ENCODE measurements at places on chromosomes 13 and 19.

DNA sequence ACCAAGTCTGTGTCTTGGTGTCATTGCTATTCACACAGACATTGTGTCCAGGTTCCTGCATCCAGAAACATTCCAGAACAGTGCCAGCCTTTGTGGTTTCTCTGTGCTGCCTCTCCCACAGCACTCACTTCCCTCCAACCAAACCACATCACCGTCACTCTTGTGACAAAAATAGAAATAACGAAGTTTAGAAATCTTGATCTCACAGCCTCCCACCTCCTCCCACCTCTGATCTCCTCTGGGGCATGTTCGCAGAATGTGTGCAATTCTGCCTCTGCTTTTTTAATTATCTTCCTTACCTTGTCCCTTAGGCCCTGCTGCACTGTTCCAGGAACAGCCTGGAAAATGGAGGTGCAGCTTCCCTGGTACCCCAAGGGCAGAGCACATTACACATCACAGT is 8.7 kb upstream of the SERPINE3 start:
- DNase-seq: no peak

DNA sequence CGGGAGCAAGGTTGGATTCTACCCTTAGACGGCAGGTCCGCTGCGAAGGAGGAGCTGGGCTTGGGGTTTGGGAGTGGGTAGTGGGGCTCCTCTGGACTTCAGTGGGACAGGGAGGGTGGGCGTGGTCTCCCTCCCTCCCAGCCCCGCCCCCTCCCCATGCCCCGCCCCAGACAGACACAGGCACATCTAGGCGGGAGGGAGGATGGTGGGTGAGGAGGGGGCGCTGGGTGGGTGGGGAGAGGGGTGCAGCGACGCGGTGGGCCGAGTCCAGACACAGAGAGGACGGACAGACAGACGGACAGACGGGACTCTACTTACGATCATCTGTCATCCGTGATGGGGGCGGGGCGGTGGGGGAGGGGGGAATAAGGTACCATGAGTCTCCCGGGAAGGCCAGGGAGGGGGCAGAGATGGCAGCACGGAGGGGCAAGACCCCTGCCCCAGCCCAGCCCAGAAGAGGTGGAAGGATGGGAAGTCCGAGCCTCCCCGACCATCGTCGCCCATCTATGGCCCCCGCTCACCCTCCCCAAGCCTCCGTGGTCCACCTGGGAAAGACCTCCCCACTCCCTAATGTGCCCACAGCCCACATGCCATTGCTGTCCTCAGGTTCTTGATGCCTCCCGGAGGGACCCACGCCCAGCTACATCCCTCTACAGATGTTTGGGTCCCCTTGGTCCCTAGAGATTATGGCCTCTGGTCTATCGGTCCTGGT is 64.8 kb downstream of the UNC13A start:
- no peak for DNase-seq

DNA sequence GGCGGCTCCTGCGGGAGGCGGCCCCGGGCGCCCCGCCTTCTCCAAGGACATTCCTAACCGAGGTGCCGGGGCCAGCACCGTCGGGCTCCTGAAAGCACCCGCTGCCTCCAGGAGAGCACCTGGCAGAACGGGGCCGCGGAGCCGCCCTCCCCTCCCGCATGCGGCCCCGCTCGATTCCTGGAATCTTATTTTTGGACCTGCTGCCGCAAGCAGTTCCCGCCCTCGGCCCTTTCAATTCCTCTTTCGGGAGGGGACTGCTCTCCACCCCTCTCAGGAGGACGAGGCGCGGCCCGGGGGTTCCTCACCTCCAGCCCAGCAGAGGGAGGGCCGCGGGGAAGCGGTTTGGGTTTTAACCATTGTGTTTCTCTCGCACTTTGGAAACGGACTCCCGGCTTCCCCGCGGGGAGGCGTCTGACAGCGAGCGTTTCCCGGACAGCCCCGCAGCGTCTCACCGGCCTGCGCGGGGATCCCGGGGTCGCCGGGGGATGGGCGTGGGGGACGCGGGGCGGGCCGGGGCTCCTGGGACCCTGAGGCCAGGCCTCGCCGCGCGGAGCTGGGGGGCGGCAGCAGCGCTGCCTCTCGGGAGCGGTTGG is 849 bp downstream of the GAS6 start:
- peak; percentile 66 for DNase-seq

GRCh38 chr19:48997972-48998371 is 4.3 kb downstream of the RUVBL2 start:
- DNase-seq: peak; percentile 58

- no peak for DNase-seq
Observed at GRCh38 chr13:30396434-30397075, 25.7 kb upstream of the UBE2L5 start.

DNA sequence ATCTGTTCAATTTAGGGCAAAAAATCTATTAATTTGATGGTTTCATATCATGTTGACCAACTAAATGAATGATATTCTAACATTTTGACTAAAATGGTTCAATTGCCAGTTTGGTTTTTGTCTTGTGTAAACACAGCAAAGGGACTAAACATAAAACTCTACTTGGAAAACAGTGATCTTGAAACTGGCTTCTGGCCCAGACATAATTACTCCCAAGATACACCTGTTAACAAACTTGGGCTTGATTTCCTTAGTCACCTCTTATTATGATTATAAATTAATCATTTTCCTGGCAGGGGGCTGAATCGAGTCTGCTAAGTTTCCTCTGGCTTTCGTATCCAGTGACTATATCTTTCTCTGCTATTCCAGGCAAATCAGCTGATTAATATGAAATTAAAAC is 78.0 kb upstream of the OXGR1 start:
- DNase-seq: no peak
